ENCODE measurements at places on chromosomes 6 and 20. TPM values are rescaled to one million over a fixed set of nuclear protein-coding genes. Genes with fewer than 3 reads are reported as not detected.

Gene SYNDIG1
- 2.0 TPM for total RNA-seq

Gene SIRPB1
- total RNA-seq: 0.57 TPM

Gene NRN1
- total RNA-seq: 0.79 TPM

Gene TRIM15
- not detected for total RNA-seq

Gene SLC22A16
- not detected for total RNA-seq

Gene BCAS4
- 35.0 TPM for total RNA-seq

Gene FIG4
- total RNA-seq: 3.6 TPM

Gene C6orf118
- 0.15 TPM for total RNA-seq

Gene OR12D3
- total RNA-seq: not detected

Gene FAM184A
- total RNA-seq: not detected

Gene NEURL2
- total RNA-seq: 0.79 TPM

Gene RIMS1
- not detected for total RNA-seq

Gene DUSP15
- total RNA-seq: 0.64 TPM

Gene RAB32
- 35.3 TPM for total RNA-seq

Gene F13A1
- not detected for total RNA-seq

Gene FYN
- 4.2 TPM for total RNA-seq

Gene KCNB1
- 0.44 TPM for total RNA-seq

Gene HCRTR2
- total RNA-seq: not detected

Gene CYP24A1
- 292 TPM for total RNA-seq

Gene LGSN
- total RNA-seq: 3.5 TPM

Gene PPP1R16B
- total RNA-seq: 0.14 TPM

Gene BEND6
- 0.96 TPM for total RNA-seq

Gene ETV7
- total RNA-seq: 0.10 TPM

Gene BMP6
- total RNA-seq: 19.8 TPM

Gene FRS3
- total RNA-seq: 2.0 TPM

Gene HLA-DQB1
- not detected for total RNA-seq

Gene C6orf15
- not detected for total RNA-seq

Gene DNMT3B
- total RNA-seq: 4.6 TPM

Gene TP53RK
- 11.3 TPM for total RNA-seq

Gene NR2E1
- total RNA-seq: 0.09 TPM

Gene CRISP3
- total RNA-seq: not detected

Gene FAM83C
- total RNA-seq: not detected

Gene BPIFB1
- total RNA-seq: 0.14 TPM

Gene EGFL8
- 1.7 TPM for total RNA-seq
